ENCODE measurements at places on chromosomes 2 and 18.

DNA sequence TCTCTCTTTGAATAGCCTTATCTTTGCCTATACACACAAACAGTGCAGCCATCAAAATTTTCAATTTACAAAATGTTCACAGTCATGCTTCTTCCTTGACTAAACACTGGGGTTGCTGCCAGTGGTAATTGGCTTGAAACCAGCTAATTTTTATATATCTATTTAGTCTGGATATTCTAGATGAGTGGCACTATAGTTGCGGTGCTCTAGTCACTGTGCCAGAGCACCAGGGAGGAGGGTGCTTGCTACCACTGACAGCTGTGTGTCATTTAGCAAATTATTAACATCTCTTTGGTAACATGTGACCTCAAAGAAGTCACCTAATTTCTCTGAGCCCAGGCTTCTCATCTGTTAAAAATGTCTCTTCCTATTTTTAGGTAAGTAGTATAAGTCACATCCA, 130.4 kb downstream of the MEIS1 start:
- no peak for DNase-seq

DNA sequence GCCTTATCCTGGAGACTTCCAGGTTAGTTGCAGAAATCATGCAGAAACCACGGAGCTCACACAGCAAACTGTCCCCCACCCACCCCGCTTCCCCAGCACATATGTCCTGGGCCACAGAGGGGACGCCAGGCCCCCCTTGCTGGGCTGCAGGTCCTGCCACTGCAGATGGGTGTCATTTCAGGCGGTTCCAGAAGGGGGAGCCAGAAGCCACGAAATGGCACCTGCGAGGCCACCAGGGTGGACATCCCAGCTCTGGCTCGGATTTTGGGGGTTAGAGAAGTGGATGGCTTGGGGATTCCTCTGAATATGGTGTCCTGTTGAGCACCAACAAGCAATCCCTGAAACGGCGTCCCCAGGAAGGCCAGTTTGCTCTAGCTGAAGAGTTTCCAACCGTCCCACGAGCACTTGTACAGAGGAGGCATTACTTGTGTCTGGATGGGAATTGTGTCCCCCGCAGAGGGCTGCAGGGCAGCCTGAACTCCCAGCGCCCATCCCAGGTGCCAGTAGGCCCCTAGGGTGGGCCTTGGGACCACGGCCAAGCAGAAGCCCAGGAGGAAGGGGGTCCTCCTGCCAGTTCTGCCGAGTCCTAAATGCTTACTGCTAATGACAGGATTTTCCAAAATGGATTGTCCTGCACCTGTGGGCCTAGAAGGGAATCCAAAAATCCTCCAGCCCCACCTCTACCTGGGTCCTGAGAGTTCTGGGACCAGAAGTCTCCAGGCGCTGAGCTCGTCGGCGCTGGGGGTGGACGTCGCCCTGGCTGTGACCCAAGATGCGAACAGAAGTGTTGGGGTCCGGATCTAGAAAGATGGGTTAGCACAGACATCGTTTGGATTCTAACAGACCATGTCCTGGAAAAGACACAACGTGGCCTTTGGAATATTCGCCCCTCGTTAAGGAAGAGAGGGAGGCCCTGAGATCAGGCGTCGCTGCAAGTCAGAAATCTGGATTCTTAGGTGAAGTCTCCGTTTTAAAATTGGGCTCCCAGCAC, 14.6 kb upstream of the NFATC1 start:
- peak; percentile 73 for DNase-seq

DNA sequence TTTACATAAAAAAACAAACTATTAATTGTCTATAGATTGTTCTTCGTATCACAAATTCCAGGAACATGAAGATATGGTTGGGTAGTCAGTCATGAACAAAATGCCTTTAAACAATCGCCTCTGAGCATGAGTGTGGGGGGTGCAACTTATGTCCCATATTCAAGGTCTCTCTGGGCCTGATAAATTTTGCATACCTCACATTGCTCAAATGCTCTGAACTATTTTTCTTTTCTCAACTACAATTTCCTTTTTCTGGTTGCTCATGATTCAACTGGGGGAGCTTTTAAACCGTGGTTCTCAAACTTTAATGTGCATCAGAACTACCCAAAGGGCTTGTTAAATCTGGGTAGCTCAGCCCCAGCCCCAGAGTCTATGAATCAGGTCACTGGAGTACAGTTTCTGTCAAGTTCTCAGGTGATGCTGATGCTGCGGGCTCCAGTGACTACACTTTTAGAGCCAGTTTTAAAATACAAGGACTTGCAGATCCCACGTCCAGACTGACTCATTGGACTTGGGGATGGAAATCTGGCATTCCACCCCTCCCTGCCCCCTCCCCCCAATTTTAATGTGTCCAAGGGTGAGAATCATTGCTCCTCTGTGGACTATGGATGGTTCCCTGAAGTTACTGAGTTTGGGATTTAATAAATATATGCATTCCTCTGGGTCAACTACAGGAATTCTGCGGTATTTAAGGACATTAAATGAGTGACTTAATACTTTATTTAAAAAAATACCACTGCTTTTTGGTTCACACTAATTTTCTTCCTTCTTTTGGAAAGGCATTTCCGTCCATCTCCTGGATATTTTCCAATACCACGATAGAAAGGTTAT, 1.5 kb upstream of the GPD2 start:
- no peak for DNase-seq

DNA sequence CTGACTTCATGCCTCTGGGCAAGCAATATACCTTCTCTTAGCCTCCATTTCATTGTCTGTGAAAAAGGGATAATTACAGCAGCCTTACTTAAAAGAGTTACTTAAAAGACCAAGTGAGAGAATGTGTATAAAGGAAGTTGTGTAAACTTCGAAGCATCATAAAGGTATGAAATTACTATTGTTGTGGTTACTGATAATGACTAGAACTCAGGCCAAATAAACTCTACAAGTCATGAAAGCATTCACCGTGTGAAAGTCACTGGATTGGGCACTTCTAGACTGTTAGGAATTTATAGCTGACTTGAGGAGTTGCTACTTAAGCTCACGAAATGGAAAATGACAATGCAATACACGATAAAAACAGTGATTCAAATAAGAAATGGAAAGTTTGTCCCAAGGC, 67.4 kb upstream of the HAAO start:
- no peak for DNase-seq

- DNase-seq: no peak
Measured at GRCh38 chr2:30234180-30234971, 3.0 kb downstream of the LBH start.

- DNase-seq: no peak
Measured at GRCh38 chr2:218885981-218886947, 5.6 kb downstream of the WNT10A start.

DNA sequence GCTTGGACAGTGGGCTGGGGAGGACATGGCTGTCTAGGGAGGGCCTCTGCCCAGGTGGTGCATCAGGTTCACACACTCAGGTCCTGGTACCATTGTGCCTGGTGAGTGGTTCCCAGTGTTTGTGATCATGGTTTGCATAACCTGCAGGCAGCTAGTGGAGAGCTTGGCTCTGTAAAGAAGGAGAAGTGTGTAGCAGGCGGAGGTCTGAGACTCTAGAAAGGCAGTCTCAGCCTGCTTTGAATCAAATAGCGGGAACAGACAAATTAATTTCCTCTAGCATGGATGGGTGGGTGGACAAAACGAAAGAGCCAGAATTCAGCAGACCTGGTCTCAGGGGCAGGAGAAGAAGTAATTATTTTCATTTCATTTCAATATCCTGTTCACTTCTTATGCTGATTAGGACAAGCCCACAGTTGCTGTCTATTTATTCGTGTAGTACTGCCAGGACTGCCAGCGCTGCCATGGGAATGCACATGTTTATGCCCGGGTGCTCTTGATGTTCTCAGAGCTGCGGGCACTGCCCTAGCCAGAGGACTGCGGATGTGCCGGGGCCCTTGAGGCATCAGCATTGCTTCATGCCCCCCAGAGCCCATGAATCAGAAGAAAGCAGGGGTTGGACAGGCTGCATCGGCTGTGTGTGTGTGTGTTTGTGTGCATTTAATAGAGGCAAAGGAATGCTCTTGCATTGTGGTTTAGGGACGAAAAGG, 45.4 kb upstream of the DLX2 start:
- no peak for DNase-seq

- DNase-seq: no peak
Measured at GRCh38 chr2:155825876-155826275, 506.6 kb downstream of the NR4A2 start.

DNA sequence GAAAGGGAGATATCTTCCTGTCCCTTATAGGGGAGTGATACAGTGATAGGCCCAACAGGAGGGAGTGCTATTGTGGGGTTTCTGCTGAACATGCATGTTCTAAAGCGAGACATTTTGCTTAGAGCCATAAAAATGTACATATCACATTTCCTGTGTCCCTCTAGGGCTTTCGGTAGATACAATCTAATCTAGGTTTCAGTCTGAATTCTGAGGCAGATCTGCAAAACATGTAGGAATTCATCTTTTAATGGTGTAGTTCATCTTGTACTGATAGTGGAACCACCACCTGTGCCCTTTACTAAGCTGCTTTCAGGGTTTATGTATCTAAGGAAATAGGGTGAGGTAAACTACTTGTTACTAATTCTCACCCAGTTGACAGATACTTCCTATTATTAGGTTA, 73.8 kb downstream of the SPTBN1 start:
- DNase-seq: no peak

GRCh38 chr18:61167902-61168301, 165.3 kb upstream of the CDH20 start:
- no peak for DNase-seq

DNA sequence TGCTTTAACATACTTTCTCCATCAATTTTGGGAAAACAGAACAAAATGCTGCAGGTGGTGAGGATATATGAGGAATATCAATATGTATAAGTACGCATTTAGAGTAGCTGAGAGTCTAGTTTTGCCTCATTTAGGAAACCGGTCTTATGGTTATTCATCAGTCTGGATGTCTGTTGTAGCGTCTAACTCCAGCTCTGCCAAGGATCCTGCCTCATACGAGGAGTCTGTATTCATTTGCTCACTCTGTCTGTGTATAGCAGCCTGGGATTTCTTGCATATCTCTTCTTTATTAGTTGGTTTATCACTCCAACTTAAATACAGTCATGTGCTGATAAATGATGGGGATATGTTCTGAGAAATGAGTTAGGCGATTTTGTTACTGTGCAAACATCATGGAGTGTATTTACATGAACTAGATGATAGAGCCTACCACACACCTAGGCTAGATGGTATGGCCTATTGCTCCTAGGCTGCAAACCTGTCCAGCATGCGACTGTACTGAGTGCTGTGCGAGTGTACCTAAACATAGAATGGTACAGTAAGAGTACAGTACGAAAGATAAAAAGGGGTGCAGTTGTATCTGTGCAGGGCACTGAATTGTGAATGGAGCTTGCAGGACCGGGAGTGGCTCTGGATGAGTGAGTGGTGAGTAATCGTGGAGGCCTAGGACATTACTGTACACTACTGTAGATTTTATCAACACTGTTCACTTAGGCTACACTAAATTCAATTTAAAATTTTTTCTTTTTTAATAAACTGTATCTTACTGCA, 148.1 kb downstream of the ZNF407 start:
- DNase-seq: no peak

- no peak for DNase-seq
Measured at GRCh38 chr2:143068509-143068908, 60.7 kb upstream of the ARHGAP15 start.

GRCh38 chr2:119650206-119650605, 28.8 kb upstream of the TMEM177 start:
- DNase-seq: no peak

- DNase-seq: no peak
Measured at GRCh38 chr2:12637754-12638153, 79.0 kb upstream of the TRIB2 start.

DNA sequence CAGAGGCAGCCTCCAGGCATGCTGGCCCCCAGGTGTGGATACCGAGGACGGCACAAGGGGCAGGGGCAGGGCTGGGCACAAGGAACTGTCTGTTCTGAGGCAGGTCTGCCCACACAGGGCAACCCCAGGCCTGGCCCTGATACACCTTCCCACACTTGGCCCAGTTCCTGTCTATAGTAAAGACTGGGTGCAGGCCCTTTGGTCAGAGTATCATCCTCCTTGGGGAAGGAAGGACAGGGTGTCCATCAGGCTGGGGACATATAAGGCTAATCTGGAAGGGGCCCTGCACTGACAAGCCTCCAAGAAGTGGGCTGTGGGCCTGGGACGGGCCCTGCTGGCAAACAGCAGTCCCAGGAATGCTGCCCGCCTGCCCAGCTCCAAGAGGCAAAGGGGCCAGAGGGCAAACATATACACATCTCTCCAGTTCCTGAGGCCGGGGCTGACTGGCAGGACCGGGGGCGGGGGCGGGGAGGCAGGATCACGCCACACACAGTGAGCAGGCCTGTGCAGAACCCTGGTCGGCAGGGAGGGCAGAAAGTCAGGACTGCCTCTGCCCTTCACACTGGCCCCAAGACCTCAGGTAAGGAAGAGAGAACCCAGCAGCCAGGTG, 18.9 kb downstream of the SDC1 start:
- no peak for DNase-seq

DNA sequence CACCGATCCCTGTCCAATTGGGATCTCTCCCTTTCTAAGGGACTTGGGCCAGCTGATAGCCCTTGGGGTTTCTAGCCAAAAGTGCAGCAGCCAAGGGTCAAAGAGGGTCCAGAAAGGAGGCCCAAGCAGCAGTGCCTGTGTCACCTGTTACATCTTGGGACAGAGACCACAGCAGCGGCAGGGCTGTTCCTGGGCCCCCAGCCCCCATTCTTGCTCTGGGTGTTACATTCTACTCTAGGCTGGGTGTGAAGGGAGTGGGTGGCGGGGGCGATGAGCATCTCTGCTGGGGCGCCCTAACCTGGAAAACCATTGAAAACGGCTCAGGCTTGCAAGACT, 1.2 kb downstream of the PAX3 start:
- DNase-seq: no peak

DNA sequence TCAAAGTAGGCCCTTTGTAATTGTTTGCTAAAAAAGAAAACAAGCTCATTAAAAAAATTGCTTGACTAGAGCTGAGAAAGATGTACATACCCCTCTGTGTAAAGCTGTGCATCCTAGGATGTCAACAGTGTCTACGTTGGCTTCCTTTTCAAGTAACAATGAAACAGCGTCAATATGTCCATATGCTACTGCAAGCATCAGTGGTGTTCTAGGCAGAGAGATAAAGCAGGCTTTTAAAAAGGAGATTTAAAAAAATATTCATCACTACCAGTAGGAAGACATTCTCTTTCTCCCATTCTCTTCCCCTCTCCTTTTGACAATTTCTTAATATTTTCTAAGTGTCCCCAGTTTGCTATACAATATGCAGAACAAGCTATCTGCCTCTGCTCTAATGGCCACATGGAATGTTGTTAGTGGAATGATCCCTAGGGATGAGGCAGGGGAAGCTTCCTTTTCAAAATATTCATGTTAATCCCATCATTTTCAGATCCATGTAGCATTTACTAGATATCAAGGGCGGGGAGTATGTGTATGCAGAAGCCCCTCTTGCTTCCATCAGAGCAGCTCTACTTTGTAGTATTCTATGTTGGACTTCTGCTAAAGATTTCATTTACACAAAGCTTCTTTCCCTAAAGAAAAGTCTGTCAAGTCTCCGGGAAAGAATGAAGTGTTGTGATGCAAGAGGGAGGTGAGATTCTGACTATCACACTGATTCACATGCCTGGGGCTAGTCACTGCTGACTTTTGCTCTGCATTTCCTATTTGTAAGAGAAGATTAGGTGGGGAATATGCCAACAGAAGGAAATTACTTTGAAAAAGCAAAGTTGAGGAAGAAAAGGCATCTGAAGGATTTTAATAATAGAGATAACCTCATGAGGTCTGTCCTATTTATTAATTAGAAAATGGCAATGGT, 81.5 kb upstream of the PGAP1 start:
- no peak for DNase-seq
